ENCODE measurements at places on chromosomes 4 and X. TPM values are rescaled to one million over a fixed set of nuclear protein-coding genes. Genes with fewer than 3 reads are reported as not detected.

- DNase-seq, result no peak
These were observed 163.8 kb upstream of the HDX start for GRCh38 chrX:84666086-84666485.

DNA sequence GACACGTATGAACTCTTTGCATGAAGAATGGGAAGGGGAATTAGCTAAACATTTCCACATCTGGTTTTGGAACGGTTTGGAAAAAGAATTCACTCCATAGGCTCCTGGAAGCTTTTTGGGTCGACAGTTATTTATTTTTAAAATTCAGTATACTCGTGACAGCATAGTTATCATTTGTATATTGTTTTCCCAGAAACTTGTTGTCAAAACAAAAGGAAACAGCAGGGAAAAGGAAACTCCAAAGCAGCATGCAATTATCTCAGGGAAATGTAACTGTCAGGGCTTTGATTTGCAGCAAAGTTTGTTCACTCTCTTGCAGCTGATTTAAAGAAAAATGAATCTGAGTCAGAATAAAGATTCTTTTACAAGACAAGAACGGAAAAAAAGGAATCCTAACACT lies 86.5 kb downstream of the PLAC1 start:
- DNase-seq, result no peak

DNA sequence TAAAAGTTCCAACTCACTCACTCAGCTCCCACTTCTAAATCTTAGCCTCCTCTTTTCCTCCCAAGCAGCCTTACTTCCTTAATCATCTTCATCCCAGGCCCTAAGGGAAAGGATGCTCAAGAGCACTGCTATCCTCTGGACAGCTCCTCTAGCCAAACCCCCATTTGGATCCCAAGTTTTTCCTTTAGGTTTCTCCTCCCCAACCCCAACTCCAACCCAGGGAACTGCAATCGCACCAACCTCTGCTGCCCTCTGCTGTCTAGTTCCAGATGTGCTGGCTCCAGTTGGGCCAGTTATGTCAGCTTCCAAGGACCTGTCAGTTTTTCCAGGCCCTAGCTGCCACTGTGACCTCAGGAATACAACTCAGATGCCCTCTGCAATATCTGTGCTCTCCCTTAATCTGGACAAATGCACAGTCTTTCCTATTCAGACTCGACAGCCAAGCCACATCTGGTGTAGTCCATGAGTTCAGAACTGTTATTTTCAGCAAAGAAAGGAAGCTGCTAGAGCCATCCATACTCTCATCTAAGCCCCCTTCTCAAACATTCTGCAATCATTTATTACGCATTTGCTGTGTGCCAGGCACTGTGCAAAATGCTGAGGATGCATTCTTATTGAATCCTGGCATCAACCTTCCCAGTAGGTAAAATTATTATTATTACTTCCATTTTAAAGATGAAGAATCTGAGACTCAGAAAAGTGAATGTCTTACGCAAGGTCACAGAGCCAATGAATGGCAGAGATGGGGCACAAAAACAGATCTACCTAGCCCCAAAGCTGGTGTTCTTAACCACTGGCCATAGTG lies 12.3 kb upstream of the XPNPEP2 start:
- peak; percentile 63 for DNase-seq

GRCh38 chrX:49282647-49283011 lies 13.0 kb downstream of the PPP1R3F start:
- DNase-seq, result no peak

DNA sequence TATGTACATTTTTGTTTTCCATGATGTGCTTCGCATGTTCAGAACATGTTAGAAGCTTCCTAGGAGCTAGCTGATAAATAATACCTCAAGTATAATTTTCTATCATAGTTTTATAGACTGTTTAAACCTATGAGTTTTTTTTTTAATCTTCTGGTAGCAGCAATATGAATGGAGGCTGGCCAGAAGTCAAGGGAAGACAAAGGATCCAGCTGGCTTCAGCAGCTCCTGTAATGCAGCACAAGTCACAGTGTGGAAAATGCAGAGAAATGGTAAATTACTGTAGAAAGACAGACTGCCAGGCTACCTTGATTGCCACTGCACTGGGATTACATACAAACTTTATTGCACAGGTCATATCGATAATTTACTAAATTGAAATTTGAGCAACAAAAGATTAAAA lies 537.9 kb downstream of the IQCM start:
- no peak for DNase-seq

DNA sequence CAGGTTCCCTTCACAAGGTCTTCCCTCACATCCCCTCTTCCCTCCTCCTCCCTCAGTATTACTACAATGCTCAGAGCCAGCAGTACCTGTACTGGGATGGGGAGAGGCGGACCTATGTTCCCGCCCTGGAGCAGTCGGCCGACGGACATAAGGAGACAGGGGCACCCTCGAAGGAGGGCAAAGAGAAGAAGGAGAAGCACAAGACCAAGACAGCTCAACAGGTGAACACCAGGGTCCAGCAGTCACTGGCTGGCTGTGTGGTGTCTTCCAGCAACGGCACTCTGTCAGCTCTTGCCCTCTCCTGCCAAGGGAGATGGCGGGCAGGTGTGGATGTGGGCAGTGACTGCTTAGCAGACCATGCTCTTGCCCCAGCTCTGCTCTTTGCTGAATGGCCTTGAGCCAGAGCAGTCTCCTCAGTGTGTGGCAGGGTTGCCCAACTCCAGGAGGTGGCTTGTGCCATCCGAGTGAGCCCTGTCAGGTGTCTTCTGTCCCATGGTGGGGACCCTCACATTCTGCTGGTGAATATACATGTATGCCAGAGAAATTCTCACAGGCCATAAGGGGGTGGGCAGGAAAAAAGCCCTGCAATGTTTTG lies 11.4 kb upstream of the UBA1 start:
- DNase-seq, result no peak

GRCh38 chrX:151153086-151153485 lies 23.3 kb upstream of the GPR50 start:
- no peak for DNase-seq

DNA sequence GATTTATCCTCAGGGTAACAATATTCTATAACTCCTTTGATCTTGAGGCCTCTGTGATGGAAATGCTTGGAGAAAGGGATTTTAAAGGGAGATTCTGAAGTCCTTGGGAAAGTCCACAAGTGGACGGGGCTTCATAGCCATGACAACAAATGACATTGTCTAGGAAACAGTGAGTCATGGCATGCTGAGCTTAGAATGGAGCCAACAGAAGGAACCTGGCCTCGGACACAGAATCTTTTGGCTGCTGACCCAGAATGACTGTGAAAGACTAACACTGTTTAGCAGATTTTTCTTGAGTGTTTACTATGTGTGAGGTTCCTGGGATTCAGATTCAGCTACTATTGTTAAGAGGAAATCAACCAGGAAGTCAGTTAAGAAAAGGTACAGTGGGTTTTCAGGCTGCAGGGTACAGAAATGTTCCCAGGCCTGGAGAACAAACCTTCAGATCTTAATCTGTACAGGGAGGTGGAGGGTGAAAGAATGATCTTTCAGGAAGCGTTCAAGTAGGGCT lies 18.1 kb upstream of the CXCL2 start:
- DNase-seq, result peak; percentile 41

DNA sequence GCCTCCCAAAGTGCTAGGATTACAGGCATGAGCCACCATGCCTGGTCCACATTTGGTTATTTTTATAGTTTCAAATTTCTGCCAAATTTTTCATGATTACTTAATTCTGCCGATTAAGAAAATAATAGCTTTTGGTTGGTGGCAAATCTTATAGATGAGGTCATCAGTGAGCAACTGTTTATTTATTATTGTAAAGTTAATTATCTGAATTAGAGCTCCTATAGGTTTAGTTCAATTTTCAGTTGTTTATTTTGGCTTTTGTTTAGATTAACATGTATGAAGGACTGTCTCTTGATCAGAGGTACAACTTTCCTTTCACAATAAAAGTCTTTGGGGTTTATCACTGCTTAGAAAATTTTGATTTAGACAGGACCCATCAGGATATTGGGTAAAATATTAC lies 262.2 kb downstream of the SLC7A11 start:
- DNase-seq, result no peak

- no peak for DNase-seq
These were observed 56.4 kb downstream of the NBDY start for GRCh38 chrX:56785442-56785841.

GRCh38 chr4:138259824-138260223 lies 17.7 kb upstream of the SLC7A11 start:
- no peak for DNase-seq

DNA sequence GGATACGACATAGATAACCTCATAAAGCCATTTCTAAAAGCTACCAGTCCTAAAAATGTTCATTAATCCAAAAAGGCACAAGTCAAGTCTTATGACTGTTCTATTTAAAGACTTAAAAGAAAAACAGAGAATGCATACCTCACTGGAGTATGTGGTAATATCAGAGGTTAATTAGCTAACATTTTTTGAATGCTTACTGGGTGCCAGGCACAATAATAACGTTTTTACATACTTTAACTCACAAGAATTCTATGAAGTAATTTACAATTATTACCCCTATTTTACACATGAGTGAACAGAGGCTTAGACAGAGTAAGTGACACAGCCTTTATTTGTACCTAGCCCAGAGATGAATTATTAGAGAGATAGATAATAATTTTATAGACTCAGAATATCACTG lies 207.5 kb downstream of the PDGFC start:
- no peak for DNase-seq

DNA sequence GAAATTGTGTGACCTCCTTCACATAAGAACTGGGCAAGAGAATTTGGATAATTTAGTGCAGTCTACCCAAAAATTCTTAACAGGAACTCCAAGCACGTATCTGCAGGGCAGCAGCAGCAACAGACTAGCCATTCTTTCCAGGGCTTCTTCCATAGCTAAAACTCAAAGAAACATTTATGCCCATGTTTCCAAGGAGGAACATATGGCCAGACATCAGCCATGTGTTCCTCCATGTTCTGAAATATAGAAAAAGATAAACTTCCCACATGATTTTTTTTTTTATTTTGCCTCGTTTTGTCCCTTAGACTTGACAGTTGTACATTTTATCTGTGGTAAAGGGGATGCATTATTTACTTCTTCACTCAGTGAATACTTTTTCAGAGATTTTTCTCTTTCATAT lies 27.6 kb upstream of the CYBB start:
- no peak for DNase-seq

SPANXN3 gene
- polyA plus RNA-seq, result not detected

CHRDL1 gene
- polyA plus RNA-seq, result not detected

UGT2B11 gene
- polyA plus RNA-seq, result 0.09 TPM

CLTRN gene
- polyA plus RNA-seq, result 0.76 TPM

ARMCX4 gene
- polyA plus RNA-seq, result 2.0 TPM

MTTP gene
- polyA plus RNA-seq, result 0.03 TPM

CMC4 gene
- polyA plus RNA-seq, result 15.1 TPM
